Kasumi-1 (cell line): ENCODE measurements at places on chromosomes 5 and 9.
A peak's percentile ranks its signal among the peaks of the same experiment; 100 is the strongest.

DNA sequence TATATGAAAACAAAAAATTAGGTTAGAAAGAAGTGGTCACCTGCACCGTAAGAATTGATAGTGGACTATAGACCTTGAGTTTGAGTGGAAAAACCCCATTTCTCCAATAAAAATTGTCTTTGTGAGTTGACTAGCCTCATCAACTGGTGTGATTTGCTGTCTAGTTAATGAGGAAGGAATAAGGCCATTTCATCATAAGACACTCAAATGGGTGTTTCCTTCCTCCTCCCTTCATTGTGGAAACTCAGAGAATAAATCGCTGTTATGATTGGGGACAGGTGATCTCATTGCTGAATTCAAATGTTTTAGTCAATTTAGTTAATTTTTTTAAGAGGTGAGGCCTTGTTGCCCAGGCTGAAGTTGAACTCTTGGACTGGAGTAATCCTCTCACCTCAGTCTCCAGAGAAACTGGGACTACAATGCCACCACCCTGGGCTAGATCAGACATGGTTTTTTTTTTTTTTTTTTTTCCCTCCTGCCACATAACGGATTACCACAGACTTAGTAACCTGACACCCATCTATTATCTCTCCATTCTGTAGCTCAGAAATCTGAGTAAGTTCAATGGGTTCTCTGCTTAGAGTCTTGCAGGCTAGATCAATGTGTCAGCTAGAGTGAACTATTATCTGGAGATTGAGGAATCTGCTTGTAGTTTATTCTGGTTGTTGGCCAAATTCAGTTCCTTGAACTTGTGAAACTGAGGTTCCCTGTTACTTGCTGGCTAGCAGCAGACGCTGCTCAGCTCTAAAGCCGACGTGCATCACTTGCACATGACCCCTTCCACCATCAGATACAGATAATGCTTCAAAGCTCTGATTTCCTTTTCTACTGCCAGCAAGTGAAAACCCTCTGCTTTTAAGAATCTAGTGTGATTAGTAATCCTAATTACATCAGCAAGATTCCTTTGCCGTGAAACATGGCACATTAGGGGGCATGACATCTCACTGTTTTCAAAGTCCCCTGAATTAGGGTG, 663.8 kb upstream of the CDH9 start:
- no peak for DNase-seq

DNA sequence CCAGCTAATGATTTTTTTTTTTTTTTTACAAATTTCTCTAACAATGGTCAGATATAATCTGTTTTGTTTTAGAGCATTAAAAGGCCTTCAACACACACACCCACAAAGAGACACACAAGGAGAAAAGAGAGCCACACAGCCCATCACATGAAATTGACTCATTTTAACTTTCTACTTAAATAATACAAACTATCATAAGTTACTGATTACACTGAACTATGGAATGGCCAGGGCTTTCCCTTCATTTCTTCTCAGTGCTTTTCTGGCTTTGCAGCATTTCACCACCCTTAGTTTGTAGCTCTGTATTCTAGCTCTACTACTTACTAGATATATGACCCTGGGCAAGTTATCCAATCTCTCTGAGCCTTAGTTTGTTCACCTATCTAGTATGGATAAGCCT, 13.2 kb downstream of the REEP5 start:
- DNase-seq = no peak

- no peak for DNase-seq
Observed at GRCh38 chr5:139523635-139524445, 37.3 kb upstream of the UBE2D2 start.

DNA sequence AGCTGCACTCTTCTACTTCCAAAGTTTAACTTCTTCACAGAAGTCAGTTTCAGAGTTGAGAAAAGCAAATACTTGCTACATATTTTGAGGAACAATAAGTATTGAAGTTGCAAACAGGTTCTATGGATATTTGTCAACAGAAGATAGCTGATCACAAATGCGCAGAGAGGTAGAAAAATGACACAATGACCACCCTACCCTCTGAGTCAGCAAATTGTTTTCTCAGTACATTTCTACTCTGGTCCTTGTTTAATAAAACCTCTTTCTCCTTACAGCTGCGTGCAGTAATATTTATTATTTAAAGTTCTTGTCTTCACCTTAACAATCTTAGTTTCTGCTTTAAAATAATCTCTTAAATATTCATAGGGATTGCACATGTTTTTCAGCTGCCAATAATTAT, 855.1 kb upstream of the CTNND2 start:
- no peak for DNase-seq

DNA sequence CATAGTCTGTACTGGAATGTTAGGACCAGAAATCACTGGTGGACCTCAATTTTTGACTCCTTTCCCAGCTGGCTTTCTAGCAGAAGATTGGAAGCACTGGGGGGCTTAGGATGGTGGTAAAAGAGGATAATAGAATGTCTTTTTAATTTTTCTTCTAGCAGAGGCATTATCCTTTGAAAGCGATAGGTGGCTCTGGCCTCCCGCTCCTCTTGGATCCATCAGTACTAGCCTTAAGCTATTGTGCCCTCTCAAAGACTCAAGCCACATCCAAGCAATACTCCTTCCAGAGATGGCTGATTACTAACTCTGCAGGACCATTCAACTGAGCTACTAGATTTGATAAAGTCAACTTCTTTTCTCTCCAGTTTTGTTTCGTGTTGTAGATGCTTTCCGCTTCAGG, 610.6 kb downstream of the CDH12 start:
- no peak for DNase-seq

GRCh38 chr5:67021031-67021430, 175.6 kb downstream of the CD180 start:
- DNase-seq = no peak

GRCh38 chr5:17238521-17239041, 21.1 kb downstream of the BASP1 start:
- no peak for DNase-seq

DNA sequence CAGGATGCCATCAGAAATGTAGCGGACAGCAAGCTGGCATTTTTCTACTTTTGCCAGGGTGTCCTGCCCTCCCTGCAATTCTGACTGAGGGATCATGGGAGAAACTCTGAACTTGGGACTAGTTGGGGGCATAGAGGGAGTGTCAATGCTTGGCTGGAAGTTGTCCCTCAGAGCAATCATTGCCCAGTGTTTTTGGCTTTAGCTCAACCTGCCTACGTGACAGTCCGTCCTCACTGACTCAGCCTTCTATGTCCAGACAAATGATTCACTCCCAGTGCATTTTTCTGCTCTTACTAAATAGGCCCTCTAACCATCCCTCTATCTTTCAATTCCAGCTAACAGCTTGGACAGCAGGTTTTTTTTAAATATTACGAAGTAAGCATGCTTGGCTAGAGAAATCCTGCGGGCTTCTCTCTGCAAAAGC, 627.4 kb downstream of the TLR4 start:
- DNase-seq = no peak

DNA sequence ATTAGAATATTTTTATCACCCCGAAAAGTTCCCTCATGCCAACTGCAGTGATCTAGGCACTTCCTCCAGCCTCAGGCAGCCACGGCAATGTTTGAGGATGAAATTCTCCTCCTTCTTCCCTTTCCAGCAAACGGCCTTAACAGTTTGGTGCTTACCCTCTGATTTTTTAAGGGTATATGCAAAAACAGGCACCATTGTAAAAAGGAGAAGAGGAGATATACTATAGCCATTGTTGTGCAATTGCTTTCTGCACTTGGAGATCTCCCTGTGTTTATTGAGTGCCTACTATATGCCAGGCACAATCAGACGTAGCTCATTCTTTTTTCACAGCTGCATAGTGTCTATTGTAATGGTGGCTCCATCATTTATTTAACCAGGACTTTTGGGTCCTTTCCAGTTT, 29.4 kb downstream of the GSN start:
- peak; percentile 51 for DNase-seq

DNA sequence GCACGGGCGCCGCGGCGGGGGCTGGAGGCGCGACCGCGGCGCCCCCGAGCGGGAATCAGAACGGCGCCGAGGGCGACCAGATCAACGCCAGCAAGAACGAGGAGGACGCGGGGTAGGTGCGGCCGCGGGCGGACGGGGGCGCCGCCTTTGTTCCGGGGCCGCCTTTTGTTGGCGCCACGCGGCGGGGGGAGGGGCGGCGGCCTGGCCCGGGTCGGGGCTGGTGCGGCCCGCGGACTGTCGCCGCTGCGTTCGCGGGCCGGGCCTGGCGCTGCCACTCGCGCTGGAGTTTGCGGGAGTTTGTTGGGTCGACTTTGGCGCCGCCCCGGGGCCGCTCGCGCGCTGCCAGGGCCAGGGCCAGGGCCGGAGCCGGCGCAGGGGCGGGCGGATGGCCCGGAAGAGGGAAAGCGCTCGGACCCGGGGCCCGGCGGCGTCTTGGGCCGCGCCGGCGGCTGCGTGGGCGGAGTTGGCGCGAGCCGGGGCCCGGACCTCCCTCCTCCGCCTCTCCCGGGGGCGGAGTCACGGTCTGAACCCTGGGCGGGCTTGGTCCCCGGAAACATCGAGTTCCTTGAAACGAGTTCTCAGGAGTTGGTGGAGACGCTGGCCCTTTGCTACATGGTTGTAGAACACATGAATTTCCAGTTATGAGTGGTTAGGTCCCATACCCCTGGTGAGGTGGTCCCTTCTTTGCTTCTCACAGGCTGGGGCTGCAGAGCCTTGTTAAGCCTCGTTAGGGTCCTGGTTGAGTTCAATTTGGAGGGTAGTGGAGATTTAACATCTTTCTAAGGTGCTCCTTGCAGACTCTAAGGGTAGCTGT, 809 bp downstream of the HNRNPAB start:
- DNase-seq = peak; percentile 58

DNA sequence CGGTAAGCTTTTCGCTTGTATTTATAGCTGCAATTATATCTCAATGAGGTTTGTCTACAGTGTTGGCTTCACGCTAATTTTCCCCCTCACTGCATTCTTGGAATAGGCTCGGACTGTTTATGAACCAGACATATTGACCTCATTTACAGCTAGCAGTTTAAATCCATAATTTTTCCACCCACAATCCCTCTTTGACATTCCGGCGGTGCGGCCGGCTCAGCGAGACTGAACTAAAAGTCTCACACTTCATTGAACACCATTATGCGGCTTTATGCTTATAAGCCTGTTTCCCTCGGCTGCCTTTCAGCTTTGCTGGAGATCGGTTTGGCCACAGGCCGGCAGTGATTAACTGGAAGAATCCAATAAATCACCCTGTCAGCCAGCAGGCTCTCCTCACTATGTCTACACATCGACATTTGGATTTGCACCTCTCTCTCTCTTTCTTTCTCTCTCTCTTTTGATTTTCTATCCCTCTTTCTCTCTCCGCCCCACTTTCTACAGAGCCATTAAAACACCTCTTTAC, 315.0 kb upstream of the TLE4 start:
- DNase-seq = no peak

DNA sequence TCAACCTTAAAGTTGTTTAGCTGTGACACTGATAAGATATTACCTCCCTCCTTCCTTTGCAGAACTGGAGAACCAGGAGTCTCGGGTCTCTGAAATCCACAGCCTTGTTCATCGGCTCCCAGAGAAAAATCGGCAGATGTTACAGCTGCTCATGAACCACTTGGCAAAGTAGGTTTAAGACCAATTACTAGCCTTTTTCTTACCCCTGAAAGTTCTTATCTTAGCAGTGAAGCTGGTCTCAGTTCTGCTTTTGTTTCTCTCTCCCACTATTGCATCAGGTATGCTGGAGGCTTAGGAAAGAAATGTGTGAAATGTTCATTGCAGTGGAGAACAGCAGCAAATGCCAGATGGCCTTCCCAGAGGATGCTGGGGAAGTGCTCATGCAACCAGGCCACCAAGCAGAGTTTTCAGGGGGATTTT, 287.4 kb downstream of the ARHGAP26 start:
- DNase-seq = no peak

GRCh38 chr5:149372076-149372795, 6.9 kb downstream of the IL17B start:
- no peak for DNase-seq

DNA sequence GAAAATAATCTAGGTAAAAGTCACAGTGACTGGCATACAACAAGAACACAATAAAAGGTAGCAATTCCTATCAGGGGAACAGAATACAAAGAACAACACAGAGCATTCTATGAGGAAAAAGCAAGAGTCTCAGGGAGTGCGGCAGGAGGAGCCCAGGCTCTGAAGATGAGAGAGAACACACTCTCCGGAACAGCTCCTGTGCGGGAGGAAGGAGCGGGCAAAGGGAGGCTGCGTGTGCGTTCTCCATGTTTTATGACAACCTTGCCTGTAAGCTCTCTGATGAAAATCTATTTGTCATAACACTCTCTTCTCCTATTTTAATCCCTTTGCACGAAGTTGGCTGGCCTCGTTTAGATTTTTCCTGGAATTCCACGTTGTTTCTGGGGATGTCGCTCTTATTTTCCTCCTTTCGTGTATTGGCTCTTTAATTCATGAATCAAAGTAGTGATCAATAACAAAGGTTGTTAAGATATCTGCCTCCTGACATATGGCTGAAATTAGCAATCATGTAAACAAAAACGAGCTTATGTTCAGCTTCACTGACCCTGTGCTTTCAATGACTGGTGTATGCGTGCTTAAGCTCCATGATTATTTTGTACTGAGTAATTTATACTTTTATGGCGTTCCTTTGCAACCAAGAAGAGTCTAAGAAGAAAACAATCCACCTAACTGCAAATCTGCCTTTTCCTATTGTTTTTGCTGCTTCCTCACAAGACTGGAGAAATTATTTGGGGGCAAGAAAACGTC, 109.5 kb downstream of the MYO10 start:
- DNase-seq = no peak

GRCh38 chr5:80569086-80569960, 757 bp downstream of the ANKRD34B start:
- DNase-seq = no peak

DNA sequence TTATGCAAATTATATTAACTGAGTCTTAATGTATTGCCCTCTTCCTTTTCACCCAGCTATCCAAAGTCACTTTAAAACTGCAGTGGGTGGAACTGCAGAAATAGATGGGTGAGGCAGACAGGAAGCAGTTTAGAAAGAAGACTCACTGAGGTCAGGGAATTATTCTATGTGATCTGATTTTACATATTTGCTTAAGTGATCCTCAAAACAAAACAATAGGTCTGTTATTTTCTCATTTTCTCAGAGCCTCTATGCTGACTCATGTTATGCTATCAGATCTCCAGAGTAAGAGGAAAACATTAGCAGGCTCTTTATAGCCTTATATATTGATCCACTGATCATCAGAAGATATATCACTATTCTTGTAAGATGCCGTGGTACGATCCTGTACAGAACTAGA, 63.5 kb downstream of the MRPS27 start:
- no peak for DNase-seq

DNA sequence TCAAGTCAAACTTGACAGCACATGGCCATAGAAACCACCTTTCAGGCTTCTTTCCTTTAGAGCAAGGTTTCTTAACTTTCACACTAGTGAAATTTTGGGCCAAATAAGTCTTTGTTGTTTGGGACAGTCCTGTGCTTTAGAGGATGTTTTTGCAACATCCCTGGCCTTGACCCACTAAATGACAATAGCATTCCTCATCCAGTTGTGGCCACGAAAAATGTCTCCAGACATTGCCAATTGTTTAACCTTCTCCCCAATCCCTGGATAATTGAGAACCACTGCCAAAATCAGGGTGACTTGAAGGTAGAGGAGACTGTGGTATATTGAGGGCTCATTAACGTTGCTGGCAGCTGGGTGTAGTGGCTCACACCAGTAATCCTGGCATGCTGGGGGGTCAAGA, 72.0 kb downstream of the ALDH1A1 start:
- no peak for DNase-seq
